NCI-H1436 treated with DMSO at 0.1 percent for 48 hours (cell line): ENCODE measurements at places on chromosomes 13 and 19.

DNA sequence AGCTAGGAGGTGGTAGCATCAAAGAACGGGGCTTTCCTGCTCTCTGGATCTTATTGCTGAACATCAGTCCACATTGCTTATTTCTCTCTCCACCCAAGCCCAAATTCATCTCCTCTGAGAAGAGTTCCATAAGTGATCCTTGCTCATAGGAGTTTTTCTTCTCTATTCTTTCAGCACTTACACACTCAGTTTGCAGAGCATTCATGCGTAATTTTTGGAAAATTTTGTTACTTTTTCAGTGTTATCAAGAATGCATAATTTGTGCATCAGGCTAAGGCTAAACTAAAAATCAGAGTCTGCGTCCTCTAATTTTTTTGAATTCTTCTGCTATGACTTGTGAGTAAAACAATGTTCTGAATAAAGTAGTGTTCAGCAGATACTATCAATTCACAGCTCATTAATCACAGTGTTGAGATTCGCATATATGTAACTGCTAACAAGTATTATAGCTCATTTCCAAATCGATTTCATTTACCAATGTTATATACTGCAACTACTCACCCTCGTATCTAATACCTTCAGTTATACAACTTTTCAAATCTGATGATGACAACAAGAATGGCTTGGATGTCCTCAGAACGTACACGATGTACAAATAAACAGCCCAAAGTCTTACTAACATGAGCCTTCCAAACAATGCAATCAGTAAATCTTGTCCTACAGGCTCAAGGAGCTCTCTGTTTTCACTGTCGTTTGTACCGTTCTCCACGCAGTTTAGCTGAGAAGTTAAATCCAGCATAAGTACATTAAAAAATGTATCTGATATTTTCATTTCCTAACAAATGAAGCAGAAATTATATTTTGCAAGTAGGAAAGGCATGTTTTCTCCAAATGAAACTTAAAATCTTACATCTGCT, 36.4 kb upstream of the STARD13 start:
- DNase-seq: no peak

- DNase-seq: no peak
Observed at GRCh38 chr19:16671652-16672274, 10.8 kb downstream of the TMEM38A start.

- DNase-seq: no peak
Observed at GRCh38 chr19:39819786-39820185, 14.2 kb downstream of the DYRK1B start.

GRCh38 chr13:20994441-20994821, 67.0 kb downstream of the LATS2 start:
- no peak for DNase-seq

DNA sequence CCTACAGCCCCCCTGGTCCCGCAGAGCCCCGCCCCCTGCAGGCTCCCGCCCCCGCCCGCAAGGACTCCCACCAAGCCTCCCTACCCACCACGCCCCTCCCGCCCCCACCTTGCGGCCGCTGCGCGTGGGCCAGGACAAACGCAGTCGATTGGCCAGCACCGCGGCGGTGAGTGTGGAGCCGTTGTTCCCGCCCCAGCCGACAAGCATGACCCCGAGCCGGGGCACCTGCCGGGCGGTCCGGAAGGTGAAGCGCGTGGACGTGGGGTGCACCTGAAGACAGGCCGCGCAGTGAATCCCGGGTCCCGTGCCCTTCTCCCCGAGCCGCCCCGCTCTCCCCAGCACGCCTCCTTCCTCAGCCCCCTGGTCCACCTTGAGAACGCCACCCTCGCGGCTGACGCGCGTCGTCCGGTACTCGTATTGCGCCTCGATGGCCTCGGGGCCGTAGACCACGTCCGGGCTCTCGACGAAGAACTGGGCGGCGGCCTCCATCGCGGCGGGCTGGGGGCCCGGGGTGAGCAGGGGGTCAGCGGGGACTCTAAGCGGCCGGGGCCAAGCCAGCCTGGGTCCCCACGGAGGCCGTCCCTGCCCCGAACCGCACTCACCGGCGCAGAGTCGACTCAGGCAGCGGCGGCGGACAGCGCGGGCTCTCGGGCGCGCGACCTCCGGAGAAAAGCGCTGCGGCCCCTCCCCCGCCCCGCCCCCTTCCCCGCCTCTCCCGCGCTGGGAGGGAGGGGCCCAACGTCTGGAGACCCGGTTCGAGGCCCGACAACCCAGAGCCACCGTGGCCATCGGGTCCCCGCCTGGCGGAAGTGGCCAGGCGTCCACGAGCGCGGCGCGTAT, at the start of gene ISYNA1:
TSS of gene ISYNA1 (minus strand) at position 643 of the 840 bp plus-strand sequence. CDS start at position 489, 154 bp downstream.
- no peak for DNase-seq

DNA sequence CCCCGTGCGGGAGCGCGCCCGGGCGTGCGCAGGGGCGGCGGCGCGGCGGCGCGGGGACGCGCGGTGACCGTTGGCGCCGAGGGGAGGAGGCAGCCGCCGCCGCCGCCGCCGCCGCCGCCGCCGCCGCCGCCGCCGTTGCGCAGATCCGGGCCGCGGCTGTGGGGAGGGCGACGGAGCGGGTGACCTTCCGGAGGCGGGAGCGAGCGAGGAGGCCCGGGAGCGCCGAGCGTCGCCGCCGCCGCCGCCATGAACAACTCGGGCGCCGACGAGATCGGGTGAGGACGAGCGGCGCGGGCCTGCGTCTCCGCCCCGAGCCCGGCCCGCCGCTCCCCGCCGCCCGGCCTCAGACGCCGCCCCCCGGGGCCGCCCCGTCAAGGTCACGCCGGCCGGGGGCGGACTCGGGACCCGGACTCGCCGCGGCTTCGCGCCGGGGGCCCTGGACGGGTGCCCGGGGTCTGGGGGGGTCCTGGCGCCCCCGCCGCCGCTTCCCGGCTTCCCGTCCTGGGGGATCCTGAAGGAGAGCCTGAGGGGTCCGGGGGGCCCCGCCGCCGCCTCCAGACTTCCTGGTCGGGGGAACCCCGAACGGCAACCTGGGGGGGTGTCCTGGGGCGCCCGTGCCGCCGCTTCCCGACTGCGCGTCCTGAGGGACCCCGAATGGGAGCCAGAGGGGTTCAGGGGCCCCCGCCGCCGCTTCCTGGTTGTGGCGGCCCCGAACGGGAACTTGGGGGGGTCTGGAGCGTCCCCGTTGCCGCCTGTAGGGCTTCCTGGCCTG, at the start of gene DAZAP1:
TSS of gene DAZAP1 (plus strand) at position 59 of the 772 bp plus-strand sequence. CDS start at position 247, 188 bp downstream.
- no peak for DNase-seq
